Esophagus squamous epithelium (tissue), 5 donors: ENCODE measurements at places on chromosomes 1 and 21.

DNA sequence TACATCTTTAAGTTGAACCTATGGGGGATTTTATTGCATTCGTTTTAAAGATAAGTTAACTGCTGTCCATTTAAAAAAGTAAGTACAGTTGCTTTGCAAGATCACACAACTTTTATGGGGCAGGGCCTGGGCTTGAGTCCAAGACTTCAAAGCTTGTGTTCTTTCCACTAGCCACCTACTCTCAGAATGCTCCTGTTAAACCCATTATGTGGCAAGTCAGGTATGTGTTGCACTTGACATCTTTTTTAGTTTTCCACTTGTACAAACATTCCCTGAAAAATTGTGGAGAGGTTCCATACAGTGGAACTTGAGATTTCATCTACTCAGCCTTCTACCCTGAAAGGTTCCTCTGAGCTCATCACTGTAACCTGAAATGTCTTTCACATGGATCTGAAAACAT lies 235.5 kb upstream of the SGIP1 start:
- no peak for DNase-seq

DNA sequence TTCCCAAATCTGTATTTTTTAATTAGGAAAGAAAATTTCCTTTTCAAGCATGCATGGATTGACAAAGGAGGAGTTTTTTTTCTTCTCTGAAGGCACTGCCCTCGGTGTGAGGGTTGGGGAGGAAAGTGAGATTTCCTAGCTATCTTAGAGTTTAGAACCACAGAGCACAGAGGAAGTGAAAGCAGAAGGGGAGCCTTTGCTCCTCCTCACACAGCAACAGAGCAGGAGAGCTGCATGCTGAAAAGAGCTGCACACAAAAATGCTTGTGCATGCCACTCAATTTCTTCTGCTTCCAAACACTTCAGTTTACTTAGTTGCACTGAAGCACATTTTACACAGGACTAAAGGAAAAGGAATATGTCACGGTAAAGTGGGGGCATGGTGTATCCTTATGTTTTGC lies 308.1 kb downstream of the GPATCH2 start:
- no peak for DNase-seq

- DNase-seq: no peak
These were observed 541.0 kb upstream of the ZRANB2 start for GRCh38 chr1:71621785-71622184.

DNA sequence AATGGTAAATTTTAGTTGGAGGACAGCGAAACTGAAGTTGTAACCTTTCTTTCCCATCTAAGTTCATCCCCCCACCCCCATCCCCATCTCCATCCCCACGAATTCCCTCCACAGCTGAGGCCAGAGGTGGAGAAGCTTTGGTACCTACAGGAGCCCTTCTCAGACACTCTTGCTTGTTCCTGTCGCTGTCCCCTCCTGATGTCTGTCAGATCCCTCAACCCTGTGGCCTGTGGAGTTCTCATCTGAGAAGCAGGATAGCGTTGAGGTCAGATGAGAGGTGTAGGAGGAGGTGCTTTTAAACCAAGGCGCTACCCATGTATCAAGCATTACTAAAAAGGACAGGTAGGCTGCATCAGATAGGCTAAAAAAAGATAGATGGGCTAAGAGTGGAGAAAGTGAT lies 769 bp downstream of the NTPCR start:
- no peak for DNase-seq

GRCh38 chr1:53771648-53772047 lies 32.7 kb upstream of the GLIS1 start:
- DNase-seq: no peak

GRCh38 chr1:225876900-225877510 lies 5.2 kb downstream of the TMEM63A start:
- DNase-seq: no peak

- no peak for DNase-seq
These were observed 103.3 kb downstream of the PAPPA2 start for GRCh38 chr1:176566004-176566975.

DNA sequence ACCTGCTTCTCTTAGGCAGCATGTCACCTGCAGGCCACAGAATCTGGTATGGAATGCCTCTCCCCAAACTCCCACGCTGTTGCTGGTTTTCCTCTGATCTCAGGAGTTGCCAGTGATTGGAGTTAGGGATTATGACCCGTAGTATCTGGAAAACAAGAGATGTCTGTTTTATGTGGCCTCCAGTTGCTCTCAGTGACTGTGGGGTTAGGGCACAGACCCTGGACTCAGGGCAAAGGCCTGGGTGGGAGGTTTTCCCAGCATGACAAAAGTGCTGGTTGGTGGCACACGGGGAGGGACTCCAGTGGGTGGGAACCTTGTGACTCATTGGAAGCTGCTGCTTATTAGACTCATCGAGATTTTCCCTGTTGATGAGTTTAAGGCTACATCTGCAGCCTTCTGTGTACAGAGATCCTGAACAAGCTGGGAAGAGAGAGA lies at the start of gene NR1I3:
Gene NR1I3 (minus strand): TSS at position 165 of the 435 bp plus-strand sequence. CDS start 1,638 bp downstream, outside the sequence.
- no peak for DNase-seq

- no peak for DNase-seq
These were observed 22.4 kb upstream of the AHCTF1 start for GRCh38 chr1:246954126-246954525.

- no peak for DNase-seq
These were observed 3.8 kb downstream of the ZBTB18 start for GRCh38 chr1:244054924-244055263.

- no peak for DNase-seq
These were observed 87.3 kb downstream of the USP24 start for GRCh38 chr1:55127827-55128343.

GRCh38 chr1:41576620-41577019 lies 92.1 kb upstream of the EDN2 start:
- no peak for DNase-seq

DNA sequence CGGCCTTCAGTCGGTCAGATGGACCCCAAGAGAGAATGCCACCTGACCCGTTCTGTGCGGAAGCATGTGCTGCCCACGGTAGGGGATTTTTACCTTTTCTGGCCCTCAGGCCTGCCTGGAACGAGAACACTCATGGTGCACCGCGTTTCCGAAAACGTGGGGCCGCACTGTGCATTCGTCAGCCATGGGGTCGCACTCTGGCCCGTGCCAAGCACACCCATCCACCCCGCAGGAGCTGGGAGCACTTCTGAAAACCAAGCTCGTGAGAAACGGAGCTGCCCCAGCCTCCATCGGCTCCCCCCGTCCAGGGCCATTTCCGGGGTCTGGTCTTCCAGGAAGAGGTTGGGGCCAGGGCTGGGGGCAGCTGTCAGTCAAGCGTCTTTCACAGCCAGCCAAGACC lies 72.8 kb downstream of the PRDM16 start:
- no peak for DNase-seq

DNA sequence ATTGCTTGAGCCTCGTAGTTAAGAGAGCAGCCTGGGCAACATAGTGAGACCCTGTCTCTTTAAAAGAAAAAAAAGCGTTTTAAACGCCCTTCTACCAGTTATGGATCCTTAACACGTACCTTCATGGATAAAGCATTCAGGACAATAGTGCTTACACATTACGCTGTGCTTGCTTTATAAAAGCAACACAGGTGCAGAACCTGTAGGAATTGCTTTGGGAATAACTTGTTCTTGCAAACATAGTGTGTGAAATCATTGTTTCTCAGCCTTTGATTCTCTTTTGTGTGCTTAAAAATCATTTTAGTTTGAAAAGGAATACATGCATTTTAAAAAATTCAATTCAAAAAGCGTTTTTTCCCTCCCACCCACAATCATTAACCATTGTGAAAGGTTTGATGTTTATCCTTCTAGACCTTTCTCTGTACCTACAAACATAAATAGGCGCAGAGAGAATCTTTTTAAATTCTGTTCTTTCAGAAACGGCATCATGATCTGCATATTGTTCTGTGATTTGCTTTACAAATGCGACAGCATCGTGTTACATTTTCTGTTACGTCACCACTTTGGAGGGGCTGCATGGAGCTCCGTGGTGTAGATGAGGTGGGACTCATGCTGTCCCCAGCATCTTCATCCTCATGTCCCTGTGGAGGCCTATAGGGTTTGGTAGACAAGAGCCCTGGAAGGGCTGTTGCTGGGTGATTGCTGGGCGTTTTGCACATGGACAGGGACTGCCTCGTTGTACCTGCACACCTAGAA lies 54.6 kb downstream of the SPSB1 start:
- no peak for DNase-seq

GRCh38 chr1:145711213-145711651 lies 4.1 kb upstream of the PDZK1 start:
- no peak for DNase-seq

DNA sequence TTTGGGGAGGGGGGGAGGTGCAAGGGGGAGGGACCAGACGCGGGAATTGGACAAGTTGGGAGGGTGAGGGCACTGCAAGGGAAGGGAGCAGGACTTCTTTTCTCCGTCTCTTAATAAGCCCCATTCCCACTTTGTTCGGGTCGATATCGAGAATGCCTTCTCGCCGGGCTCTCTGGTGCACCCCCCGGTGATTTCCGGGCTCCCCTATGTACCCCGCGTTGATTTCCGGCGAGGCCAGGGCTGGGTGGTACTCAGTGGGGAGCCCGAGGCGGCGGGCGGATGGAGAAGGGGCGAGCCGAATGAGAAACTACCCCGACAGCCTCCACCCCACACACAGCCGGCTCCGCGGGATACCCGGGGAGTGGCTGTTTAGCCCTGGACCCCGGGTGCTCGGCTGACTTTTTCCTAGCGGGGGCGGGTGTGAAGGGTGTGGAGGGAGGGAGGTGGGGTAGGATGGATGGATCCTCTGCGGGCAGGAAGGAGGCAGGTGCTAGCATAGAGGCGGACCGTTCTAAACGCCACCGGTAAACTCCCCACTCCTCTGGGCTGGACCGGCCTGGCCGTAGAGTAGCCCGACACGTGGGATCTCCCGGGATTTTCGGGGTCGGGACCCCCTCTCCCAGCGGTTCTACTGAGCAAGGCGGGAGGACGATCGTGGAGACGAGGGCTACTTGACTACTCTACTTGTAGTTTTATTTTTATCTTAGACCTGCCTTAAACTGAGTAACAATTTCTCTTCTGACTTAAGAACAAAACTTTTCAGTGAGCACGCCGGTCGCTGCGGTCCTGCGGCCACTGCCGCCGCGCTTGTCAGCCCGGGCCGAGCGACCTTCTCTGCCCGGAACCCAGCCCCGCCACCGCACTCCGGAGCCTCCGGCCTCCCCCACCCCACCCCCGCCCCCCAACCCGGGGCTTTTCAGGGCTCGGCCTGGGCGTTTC lies 1.0 kb downstream of the RNF220 start:
- DNase-seq: no peak

GRCh38 chr1:167502192-167502551 lies 16.2 kb downstream of the CD247 start:
- no peak for DNase-seq

DNA sequence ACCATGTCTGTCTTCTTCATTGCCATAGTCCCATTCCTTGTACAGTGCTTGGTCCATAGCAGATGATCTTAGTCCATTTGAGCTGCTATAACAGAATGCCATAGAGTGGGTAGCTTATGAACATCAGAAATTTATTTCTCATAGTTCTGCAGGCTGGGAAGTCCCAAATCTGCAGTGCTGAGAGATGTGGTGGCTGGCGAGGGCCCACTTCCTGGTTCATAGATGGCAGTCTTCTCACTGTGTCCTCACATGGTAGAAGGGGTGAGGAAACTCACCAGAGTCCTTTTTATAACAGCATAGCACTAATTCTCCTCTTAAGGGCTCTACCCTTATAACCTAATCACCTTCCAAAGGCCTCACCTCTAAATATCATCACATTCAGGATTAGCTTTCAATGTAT lies 23.1 kb upstream of the RAP1A start:
- DNase-seq: no peak

GRCh38 chr1:15428815-15429435 lies 9.3 kb upstream of the CTRC start:
- DNase-seq: no peak

DNA sequence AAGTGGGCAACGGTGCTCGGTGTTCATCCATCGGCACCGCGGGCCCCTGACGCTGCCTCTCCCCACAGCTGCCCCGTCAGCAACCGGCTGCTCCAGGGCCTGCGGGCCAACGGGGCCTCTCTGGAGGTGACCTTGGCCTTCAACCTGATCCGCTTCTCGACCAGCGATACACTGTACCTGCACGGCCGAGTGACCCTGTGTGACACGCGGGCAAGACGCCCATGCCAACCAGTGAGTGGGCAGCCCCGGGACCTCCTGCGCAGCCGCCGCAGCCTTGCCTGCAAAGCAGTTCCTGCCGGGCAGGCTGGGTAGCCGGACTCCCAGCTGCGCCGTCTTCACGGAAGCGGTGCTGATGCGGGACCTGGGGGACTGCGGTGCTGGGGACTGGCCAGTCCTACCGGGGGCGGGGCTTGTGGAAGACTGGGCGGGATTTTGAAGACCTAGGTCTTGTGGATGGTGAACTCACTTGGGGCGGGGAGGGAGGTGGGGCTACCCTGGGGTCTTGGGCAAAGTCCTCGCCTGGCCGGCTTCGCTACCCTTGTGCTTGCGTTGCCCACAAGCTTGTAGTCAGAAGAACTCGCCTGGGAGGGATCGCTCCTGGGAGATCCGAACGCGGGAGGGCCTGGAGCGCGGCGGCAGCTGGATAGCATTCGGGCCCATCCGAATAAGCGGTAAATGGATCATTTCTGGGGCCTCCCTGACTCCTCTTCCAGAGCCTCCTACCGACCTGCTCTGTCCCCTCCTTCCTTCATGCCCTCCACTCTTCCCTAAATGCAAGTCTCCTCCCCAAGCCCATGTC lies 8.8 kb upstream of the CEP85 start:
- no peak for DNase-seq

GRCh38 chr1:24130385-24130784 lies 12.6 kb downstream of the IL22RA1 start:
- no peak for DNase-seq

DNA sequence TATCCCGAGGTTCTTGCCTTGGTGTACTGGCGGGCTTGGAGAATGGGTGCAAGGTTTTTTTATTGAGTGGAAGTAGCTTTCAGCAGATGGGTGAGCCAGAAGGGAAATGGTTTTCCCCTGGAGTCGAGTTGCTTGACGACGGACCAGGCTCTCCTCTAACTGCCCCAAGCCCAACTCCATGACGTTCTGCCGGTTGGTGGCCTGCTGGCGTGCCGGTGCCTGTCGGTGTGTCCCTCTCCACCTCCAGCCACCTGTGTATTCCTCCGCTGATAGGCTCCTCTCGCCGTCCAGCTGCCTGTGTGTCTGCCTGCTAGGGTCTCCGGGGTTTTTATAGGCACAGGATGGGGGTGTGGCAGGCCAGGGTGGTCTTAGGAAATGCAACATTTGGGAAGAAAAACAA lies 34.3 kb upstream of the PTGFRN start:
- DNase-seq: no peak

DNA sequence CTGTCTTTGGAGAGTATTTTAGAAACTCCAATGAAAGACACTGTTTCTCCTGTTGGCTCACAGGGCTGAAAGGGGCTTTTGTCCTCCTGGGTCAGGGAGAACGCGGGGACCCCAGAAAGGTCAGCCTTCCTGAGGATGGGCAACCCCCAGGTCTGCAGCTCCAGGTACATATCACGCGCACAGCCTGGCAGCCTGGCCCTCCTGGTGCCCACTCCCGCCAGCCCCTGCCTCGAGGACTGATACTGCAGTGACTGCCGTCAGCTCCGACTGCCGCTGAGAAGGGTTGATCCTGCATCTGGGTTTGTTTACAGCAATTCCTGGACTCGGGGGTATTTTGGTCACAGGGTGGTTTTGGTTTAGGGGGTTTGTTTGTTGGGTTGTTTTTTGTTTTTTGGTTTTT lies 58.5 kb downstream of the LACTBL1 start:
- no peak for DNase-seq

GRCh38 chr1:38662126-38662525 lies 197.4 kb downstream of the RRAGC start:
- DNase-seq: no peak

GRCh38 chr1:53766831-53767405 lies 28.0 kb upstream of the GLIS1 start:
- DNase-seq: no peak
